B cell (primary cell): ENCODE measurements at places on chromosomes 2 and 18.

- no peaks in the 10 kb centered on the region for H3K36me3 ChIP-seq
- no peak overlapping the region for H3K27ac ChIP-seq
- H3K27me3 ChIP-seq, result no peaks in the 10 kb centered on the region
These were observed 56.9 kb upstream of the SMAD2 start for GRCh38 chr18:47987388-47987699.

DNA sequence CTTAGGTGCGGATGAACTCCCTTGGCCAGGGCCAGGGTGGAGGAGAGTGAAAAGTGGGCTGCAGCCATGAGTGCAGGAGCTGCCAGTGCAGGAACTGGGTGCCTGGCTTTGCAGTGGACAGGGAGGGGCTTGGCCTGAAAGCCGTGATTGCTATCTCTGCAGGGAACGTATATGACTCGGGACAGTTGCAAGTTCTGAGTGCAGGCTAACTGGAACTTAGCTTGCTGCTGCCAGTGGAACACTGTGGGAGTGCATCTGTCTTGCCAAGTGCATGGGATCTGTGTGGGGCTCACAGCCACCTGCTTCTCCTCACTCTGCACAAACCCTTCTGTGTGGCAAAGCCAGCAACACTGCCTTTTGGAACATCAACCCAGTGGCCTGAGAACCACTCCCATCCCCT is 36.9 kb downstream of the FLACC1 start:
- H3K4me3 ChIP-seq, result no peak overlapping the region
- H3K36me3 ChIP-seq, result no peaks in the 10 kb centered on the region
- no peak overlapping the region for H3K27ac ChIP-seq
- DNase-seq, result no peak

DNA sequence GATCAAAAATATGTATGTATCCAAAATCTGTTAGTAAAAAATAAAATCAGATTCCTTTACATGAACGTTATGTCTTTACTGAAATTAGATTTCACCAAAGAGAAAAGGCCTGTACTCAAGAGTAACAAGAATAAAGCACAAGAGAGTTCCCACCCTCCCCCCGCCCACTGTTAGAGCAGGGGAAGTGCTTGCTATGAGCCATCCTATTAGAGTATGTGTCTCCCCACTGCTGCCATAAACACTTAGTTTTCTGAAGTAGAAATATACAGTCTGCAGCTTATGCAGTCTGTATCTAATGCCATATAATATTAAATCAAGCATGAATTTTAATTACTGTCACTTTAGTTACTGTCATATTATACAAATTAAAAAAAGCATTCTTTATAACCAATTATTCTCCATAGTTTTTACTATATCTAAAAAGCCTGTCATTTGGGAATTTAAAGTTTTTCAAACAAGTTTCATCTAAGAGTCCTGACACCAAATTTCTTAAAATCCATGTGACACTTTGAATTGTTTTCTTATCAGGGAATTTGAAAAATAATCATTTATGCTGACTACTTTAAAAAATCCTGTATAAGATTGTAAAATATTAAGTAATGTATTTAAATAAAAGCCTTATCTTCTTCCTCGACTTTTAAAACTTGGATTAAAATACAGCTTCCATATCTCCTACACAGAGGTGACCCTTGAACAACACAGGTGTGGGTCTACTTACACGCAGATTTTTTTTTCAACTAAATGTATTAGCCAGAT is 51.8 kb upstream of the GPR75 start:
- H3K27me3 ChIP-seq, result no peaks in the 10 kb centered on the region
- no peak overlapping the region for H3K4me3 ChIP-seq
- DNase-seq, result no peak
- H3K36me3 ChIP-seq, result peaks cover 47% of the 10 kb centered on the region

GRCh38 chr2:15819562-15820256 is 120.6 kb upstream of the MYCN start:
- no peaks in the 10 kb centered on the region for H3K36me3 ChIP-seq
- H3K4me1 ChIP-seq, result no peaks in the 10 kb centered on the region
- DNase-seq, result no peak
- no peak overlapping the region for H3K27ac ChIP-seq
- no peak overlapping the region for H3K4me3 ChIP-seq
- no peaks in the 10 kb centered on the region for H3K27me3 ChIP-seq

DNA sequence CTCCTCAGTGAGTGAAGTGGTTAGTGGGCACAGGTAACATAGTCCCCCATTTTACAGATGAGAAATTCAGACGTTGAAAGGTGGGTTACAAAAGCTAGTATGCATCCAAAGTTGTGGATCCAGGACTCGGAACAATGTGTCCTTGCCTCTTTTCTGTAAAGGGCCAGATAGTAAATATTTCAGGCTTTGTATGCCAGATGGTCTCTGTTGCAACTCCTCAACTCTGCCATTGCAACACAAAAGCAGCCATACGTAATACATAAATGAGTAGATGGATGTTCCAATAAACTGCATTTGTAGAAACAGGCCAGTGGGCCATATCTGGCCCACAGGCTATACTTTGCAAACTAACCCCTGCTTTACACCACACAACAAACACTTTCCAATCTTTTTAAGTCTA is 166.6 kb upstream of the PKDCC start:
- H3K27me3 ChIP-seq, result no peaks in the 10 kb centered on the region
- H3K36me3 ChIP-seq, result no peaks in the 10 kb centered on the region
- no peaks in the 10 kb centered on the region for H3K4me1 ChIP-seq
- no peak for DNase-seq

DNA sequence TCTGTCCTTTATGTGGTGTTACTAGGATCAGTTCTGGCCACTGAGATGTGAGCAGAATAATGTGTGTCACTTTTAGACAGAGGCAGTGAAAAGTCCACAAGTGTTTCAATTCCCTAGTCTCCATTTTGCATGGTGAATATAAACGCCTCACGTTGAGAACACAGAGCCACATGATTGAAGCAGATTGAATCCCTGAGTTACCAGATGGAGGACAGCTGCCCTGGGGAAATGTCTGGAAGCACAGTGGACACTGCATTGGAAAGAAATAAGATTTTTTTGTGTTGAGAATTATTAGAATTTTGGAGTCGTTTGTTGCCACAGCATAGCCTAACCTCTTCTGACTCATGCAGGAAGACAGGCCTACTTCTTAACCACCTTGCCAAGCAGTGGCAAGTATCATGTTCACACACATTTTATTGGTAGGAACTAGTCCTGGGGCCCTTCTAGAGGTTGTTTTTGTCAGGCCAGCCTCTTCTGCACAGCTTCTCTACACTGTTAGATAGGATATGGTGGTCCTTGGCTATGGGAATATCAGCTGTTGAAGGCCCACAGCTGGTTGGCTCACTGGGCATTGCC is 188.6 kb downstream of the TMEM182 start:
- H3K27me3 ChIP-seq, result no peaks in the 10 kb centered on the region
- no peaks in the 10 kb centered on the region for H3K4me1 ChIP-seq
- no peak overlapping the region for H3K4me3 ChIP-seq
- H3K27ac ChIP-seq, result no peak overlapping the region
- no peaks in the 10 kb centered on the region for H3K36me3 ChIP-seq

- no peak overlapping the region for H3K27ac ChIP-seq
- H3K4me1 ChIP-seq, result no peaks in the 10 kb centered on the region
- DNase-seq, result no peak
- H3K36me3 ChIP-seq, result no peaks in the 10 kb centered on the region
These were observed 27.3 kb upstream of the BIN1 start for GRCh38 chr2:127134235-127134634.

DNA sequence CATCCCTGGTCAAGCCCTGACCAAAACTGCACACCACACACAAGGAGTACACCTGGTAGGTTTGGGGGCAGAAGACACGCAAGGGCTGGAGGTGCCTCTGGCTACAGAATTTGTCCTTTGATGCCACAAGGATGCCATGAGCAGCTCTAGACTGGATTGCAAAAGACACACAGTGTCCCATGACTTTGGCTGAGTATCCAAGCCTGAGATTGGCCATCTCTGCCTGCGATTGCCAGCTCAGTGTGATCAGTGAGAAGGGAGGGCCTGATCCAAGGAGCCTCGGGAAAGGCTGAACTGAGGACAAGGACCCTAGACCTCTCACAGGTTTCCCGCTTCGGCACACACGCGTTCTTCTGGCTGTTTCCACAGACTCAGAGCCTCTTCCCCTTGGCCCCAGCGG is 60.0 kb upstream of the FOSL2 start:
- no peak for DNase-seq
- no peaks in the 10 kb centered on the region for H3K4me1 ChIP-seq
- no peak overlapping the region for H3K4me3 ChIP-seq

- no peak overlapping the region for H3K27ac ChIP-seq
- no peak overlapping the region for H3K4me3 ChIP-seq
- peaks cover 9% of the 10 kb centered on the region for H3K4me1 ChIP-seq
- no peak for DNase-seq
- no peaks in the 10 kb centered on the region for H3K27me3 ChIP-seq
- H3K36me3 ChIP-seq, result no peaks in the 10 kb centered on the region
These were observed 25.4 kb upstream of the ST3GAL5 start for GRCh38 chr2:85913884-85914881.

DNA sequence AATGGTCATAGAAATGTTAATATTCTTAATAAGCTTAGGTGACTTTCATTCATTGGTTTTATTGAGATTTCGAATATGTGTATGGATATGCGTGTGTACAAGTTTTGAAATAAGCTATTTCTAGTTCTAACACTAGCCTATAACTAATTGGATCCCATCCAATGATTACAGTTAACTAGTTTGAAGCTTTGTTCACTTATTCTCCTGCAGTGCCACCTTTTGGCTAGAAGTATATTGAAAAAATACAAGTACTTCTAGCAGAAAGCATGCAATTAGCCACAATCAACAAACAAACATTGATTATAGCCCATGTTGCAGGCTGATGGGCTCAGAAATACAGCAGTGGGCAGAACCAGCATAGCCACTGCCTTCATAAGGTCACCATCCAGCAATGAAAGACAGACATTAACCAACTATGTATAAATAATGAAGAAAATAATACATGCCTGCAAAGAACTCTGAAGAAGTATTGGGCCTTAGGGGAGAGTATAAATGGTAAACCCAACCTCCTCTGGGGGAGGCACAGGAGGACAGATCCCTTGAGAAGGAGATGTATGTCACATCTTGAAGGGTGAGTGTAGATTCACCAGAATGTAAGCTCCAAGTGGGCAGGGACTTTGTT is 5.1 kb upstream of the PIEZO2 start:
- H3K36me3 ChIP-seq, result no peaks in the 10 kb centered on the region
- H3K27me3 ChIP-seq, result peaks cover 11% of the 10 kb centered on the region
- no peaks in the 10 kb centered on the region for H3K4me1 ChIP-seq
- H3K4me3 ChIP-seq, result no peak overlapping the region
- H3K27ac ChIP-seq, result no peak overlapping the region

- peaks cover 14% of the 10 kb centered on the region for H3K4me1 ChIP-seq
- peaks cover 3% of the 10 kb centered on the region for H3K27me3 ChIP-seq
- H3K4me3 ChIP-seq, result no peak overlapping the region
- no peak for DNase-seq
These were observed 16.7 kb downstream of the ARHGEF4 start for GRCh38 chr2:130853391-130853790.

DNA sequence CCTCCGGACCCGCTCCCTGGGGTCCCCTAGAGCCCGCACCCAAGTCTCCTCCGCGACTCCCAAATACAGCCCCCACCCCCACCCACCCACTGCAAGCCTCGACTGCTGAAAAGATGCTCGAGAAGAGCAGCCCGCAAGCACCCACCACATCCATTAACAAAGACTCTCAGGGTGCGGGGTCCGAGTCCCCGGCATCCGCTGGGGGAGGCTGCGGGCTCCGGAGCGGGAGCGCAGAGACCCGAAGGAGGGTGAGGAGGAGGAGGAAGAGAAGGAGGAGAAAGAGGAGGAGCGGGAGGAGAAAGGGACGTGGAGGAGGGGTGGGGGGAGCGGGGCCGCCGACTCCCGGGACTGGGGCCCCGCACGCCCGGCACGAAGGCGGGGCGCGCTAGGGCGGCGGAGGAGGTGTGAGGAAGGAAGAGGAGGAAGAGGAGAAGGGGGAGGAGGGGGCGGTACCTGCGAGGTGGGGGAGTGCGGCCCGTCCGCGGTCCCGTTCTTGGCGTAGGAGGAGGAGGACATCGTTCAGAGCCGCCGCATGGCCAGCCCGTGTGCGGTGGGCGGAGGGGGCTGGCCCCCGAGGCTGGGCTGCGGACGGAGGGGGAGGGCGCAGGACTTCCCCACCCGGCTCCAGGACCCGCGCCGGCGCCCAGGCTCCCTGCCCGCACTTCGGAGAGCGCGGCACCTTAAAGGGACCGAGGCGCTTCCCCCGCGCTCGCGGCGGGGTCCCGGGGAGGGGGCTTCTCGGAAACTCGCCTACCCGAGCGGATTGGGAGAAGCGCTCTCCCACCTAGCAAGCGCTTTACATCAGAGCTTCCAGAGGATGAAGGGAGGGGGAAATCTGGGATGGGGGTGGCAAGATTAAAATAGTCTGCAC is at the start of gene CACNB4:
Gene CACNB4 (minus strand): TSS at position 549 of the 871 bp plus-strand sequence.
- H3K4me3 ChIP-seq, result peak within 1 kb of the TSS; percentile 66
- H3K4me1 ChIP-seq, result peaks cover 21% of the 10 kb centered on the region
- DNase-seq, result peak; percentile 39
- H3K27ac ChIP-seq, result no peak within 1 kb of the TSS
- no peaks in the 10 kb centered on the region for H3K36me3 ChIP-seq

- no peaks in the 10 kb centered on the region for H3K36me3 ChIP-seq
- DNase-seq, result no peak
- H3K27ac ChIP-seq, result no peak overlapping the region
- H3K27me3 ChIP-seq, result no peaks in the 10 kb centered on the region
- H3K4me1 ChIP-seq, result no peaks in the 10 kb centered on the region
These were observed 85.3 kb downstream of the VWA3B start for GRCh38 chr2:98172150-98172765.

DNA sequence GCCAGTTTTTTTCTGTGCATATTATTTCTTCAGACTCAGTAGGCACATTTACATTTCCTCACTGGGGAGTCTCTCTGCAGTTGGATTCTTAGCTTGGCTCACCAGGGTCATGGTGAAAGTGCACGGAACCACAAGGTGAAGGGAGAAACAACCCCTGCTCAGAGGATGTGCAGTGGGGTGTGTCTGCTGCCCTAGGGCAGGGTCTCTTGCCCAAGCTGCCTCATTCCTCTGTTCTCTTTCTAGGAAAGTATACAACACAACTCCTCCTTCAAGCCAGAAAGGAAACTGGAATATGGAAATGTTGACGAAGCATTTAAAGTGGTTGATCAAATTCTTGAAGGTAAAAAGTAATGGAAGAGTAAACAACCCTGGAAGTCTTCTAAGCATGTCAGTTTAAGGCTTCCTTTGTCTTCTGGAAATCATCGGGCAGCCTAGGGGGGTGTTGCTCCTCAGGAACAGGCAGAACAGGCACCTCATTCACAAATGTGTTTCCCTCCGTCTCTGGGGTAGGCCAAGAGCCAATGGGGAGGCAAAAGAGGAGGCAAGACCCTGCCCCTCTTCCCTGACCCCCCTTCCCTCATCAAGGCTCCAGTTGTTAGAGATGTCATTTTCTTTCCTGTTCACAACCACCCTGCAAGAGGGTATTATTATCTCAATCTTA is 41.4 kb downstream of the AOX1 start:
- no peak overlapping the region for H3K27ac ChIP-seq
- no peak for DNase-seq
- no peak overlapping the region for H3K4me3 ChIP-seq
- H3K27me3 ChIP-seq, result no peaks in the 10 kb centered on the region

DNA sequence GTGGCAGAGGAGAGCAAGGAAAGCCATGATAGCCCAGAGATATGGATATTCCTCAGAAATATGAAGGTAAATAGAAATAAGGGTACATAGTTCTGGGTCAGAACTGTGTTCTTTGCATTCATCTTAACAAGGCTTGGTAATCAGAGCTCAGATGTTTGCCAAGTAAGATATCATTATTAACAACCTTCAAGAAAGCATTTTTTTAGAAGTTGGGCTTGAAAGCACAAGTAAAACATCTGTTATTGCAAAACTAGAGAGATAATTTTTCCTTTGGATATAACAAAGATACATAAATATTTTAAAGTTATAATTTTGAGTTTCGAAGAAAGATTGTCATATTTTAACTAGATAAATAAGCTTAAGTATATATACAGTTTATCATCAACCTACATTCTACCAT is 171.4 kb downstream of the ZNF804A start:
- no peaks in the 10 kb centered on the region for H3K4me1 ChIP-seq
- H3K4me3 ChIP-seq, result no peak overlapping the region
- H3K27ac ChIP-seq, result no peak overlapping the region
- no peak for DNase-seq
- H3K36me3 ChIP-seq, result no peaks in the 10 kb centered on the region
